ENCODE measurements at places on chromosomes 7 and 10.
A peak's percentile ranks its signal among the peaks of the same experiment; 100 is the strongest.

- DNase-seq, result peak; percentile 80
Observed at GRCh38 chr7:26291699-26292538, at the start of gene SNX10. SNX10 (plus strand) TSS chr7:26291862; CDS start chr7:26346443, 54,581 bp downstream.

DNA sequence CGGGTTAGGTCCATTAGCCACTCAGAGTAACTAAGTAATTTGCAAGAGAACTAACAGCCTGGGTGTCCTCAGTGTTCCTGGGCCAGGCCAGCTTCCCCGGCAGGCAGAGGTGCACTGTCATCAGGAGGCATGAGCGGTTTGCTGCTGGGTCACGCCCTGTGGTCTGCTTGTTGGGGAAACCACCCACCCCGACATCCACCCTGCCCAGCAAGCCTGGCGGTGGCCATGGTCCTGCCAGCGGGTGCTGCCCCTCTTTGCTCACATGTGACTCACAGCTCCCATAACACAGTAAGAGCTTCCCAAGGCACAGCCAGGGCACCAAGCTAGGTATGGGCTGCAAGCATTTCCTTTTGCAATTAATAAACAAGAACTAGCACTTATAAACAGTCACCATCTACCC, 75.9 kb downstream of the RGS10 start:
- peak; percentile 50 for DNase-seq

DNA sequence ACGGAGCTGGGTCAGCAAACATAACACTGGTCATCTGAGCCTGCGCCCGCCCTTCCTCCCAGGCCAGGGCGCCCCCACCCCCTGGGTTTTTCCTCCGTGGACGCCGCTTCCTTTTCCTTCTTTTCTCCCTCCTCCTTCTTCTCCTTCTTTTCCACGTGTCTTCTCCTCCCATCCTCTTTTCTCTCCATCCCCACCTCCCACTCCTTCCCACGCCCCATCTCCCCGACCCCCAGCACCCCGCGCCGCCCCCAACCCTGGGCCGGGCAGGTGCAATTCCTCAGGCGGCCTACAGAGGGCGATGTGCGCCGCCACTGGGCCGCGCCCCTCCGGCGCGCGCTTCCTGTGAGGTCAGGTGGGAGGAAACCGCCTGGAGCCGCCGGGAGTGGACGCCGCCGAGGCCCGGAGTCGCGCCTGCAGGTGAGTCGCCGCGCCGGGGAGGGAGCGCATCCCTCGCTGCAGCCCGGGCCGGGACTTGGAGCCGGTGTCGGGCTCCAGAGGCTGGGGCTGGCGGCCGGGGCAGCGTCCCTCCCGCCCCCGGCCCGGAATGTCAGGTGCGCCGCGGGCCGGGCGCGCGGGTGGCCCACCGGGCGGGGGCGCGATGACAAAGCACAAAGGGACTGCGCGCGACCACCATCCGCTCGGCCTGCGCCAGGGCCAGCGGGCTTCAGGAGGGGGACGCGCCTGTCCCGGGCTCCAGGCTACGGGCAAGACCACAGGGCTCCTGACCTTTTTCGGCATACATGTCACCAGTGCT, at the start of gene FAM241B:
TSS of gene FAM241B (plus strand) at position 351 of the 754 bp plus-strand sequence. CDS start 1,497 bp downstream, outside the sequence.
- DNase-seq, result peak; percentile 98

GRCh38 chr7:113015034-113015645, 71.5 kb downstream of the GPR85 start:
- DNase-seq, result peak; percentile 84

DNA sequence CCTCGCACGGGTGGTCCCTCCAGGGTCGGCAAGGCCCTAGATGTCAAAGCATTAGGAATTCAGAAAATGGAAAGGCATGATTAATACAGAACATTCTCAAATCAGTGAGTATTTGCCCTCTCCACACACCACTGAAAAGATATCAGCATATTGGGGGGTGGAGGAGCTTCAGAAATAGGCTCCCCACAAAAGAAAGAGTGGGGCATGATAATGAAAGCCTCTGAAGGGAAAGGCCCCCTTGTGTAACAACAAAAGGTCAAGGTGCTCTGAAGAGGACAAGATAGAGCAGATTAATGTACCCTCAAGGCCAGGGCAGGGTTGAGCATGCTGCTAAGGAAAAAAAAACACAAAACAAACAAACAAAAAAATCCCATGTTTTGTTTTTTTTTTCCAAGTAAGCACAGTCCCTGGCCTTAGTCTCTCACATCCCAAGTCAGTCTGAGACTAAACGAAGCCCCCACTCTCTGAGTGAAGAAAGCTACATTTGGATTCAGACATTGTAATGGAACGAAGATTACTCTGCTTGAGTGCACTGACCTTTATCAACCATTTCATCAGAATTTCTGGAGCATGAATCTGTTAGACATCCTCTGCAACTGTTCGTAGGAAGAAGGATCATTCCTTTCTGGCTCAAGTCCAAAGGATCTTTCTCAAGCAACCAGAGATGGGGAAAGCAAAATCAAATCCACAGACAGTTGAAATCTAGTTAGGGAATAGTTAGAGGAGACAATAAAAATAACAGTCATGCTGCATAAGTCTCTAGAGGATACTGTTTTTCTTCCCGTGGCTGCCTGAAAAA, 27.4 kb upstream of the DGKI start:
- DNase-seq, result no peak
